ENCODE measurements at places on chromosomes 3 and 15.

GRCh38 chr15:45550436-45550835 is 27.9 kb upstream of the SLC30A4 start:
- no peak for DNase-seq

- no peak for DNase-seq
These were observed 229.8 kb upstream of the PLSCR5 start for GRCh38 chr3:146834917-146835316.

DNA sequence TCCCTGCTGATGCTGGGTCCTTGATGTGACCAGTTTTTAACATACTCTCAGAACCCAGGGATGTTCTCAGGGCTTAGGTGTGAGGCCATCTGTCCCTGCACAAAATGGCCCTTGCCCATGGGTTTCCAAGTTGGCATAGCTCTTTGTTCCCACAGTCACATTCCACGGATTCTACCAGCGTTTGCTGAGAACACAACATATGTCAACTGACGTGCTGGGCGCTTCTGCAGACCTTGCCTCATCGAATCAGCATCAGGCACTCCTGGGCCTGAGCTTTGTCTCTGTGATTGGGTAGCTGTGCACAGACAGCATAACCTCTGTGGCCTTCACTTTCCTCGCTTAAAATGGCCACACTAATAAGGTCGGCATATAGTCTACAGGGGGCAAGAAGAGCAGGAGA is 69.0 kb downstream of the MGLL start:
- DNase-seq, result no peak

DNA sequence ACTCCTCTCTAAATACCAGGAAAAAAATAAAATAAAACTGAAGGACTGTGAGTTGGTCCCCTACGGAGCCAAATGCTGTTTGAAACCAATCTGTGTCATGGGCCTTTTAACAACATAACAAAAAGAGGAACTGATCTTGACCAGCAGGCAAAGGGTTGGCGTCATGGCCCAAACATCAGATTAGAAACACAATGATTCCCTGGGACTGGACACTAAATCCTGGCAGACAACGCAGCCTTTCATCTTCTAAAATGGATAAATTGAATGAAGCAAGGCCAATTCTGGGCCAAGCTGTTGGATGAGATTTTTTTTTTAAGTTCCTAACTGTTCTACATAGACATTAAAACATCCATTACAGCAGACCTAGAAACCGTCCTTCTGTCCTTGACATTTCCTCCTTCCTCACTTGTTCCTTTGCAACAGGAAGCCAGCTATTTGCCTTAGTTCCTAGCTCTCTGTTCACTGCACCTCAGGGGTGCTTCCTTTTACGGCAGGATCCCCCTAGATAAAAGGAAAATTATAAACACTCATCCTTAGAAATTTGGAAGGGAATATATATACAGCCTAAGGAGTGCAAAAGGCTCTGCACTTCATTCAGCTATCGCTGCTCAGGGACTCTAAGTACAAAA is 21.6 kb upstream of the TAFA4 start:
- DNase-seq, result no peak

DNA sequence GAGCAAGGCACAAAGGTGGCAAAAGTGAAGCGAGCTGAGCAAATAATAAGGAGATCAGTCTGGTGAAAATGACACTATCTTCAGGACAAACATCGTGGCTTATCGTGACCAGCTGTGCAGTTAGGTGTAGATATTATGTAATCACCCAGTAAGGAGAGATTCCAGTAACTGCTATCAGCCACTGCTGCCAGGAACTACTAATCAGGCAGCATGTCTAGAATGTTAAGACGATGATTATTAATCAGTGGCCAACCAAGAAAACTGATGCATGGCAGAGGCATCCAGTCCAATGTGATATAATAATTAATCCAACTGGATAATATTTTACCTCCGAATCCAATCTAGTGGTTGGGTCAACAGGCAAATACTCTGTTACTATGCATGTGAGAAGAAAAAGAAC is 252.7 kb upstream of the ZPLD1 start:
- no peak for DNase-seq

DNA sequence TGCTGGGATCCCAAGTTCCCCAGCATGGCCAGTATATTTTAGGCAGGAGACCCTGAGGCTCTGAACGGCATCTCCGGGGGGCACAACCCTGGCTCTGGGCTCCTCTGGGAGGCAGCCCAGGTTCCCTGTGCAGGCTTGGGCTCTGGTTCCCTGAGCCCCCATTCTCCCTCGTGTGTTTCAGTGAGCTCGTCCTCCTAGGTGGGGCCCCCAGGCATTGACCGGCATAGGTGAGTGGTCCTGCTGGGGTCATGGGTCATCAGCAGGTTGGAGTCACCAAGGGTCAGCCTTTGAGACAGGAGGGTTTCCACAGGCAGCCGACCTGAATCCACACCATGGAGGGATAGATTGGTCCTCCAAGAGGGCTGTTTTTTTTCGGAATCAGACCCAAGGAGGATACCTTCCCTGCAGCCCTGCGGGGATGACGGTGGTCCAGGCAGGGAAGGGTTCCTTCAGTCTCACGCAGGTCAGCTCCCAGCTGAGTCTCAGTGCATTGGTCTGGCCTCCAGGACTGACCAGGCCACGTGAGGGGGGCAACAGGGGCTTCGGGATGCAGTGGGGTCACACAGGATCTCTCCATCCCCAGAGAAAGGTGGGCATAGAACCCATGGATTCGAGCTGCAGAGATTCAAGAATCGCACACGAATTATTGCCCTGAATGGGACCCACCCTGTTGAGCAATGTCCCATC is 226.0 kb downstream of the SNRPN start:
- DNase-seq, result no peak

DNA sequence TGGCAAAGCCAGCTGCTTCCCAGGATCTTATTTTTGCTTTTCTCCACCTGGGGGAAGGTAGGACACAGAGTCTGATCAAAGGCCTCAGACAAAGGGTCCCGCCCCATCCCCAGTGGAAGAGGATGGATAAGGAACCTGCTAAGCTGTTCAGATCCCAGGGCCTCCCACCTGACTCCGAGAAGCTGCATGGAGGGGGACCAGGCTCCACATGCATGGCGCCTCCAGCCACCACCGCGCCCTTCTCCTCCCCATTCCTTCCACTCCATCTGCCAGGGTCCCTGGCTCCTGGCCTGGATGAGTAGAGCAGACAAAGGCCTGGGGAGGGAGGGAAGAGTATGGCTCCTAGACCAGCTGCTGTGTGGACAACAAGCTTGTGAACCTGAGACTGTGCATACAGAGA is 20.0 kb upstream of the CRABP1 start:
- peak; percentile 8 for DNase-seq

GRCh38 chr3:69791919-69792399 is 52.7 kb downstream of the MITF start:
- no peak for DNase-seq

DNA sequence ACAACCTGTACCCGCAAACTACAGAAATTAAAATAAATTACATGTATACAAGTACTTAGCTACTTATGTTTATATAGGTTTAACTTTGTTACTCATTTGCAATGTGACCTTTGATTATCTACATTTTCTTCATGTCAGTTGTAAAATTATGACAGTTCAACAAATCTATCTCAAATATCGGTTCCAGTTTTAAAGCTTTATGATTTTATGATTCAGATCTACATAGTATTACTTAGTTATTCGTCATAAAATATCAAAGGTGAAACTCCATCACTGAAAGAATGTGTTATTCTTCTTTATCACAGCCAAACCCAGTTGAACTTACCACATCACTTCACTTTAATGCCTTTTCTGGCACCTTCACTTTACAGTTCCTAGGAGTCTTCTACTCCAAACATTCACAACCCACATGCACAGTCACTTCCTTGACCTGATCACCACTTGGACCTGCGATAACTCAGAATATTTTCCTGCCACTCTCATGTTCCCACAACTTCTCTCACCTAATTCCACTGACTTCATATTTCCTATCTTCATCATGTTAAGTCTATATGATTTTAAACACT is 47.2 kb downstream of the SLITRK3 start:
- DNase-seq, result no peak

DNA sequence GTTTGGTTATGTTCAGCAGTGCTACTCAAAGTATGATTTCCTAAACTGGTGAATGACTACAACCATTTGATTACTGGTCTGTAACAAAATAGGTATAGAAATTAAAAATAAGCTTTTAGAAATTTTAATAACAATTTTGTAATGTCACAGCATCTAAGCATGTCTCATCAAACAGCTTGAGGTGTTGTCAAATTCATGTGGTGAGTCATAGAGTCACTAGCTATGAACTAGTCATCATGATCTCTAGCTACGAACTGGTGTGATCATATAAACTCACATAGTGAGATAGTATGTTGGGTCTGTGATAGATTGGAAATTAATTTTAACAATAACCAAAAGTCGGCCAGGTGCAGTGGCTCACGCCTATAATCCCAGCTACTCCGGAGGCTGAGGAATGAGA is 213.9 kb upstream of the RBMS3 start:
- no peak for DNase-seq

- DNase-seq, result no peak
These were observed 27.1 kb downstream of the EIF2AK4 start for GRCh38 chr15:39961051-39961450.

- DNase-seq, result no peak
These were observed 80.5 kb upstream of the CCNL1 start for GRCh38 chr3:157240408-157240807.

DNA sequence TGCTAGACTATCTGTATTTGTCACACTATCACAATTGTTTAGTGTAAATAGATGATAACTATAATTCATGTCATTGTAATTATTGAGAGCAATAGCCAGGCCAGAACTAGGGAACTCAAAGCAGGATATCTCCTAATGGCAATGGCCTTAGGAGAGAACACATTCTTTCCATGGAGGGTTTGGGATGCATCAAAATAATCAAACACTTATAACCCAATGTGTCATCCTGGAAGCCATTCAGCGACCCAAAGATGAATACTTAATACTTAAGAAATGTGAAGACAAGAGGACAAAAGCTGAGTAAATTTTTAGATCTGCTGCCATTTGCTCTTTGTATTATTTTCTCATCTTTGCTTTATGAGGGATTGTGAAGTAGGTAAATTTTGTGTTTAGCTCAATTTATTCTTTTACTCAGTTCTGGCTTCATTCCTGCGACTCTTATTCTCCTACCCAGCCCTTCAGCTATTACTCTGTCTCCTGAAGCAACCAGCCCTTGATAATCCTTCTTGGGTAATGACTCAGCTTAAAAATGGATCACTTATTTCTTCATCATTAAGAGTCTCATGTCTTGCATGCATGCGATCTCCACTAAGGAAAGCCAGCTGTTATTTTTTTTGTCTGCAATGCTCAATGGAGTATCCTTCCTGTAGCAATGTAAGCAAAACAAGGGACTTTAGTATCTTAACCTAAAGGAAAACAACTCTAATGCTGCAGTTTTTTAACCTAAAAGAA is 2.0 kb downstream of the OR4F15 start:
- no peak for DNase-seq

DNA sequence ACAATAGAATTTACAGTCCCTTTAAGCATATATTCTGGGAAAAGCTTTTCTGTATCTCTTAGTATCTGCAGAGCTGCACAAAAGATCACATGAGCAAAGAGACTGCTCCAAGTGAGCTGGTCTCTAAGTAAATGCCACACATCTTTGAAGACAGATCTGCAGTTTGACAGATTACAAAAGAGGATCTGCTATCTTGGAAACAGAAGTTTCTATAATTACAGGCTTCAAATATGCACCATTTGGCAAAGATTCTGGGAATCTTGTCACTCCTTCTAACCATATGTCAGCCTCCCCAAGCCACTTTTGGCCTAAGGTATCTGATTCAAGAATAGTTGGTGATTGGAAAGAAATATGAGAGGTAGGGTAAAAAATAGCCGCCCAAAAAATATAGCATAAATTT is 9.6 kb upstream of the CFAP44 start:
- no peak for DNase-seq

GRCh38 chr3:117696851-117697407 is 987.4 kb downstream of the TUSC7 start:
- peak; percentile 79 for DNase-seq

- DNase-seq, result no peak
These were observed 2.9 kb downstream of the RBSN start for GRCh38 chr3:15096046-15096445.

GRCh38 chr15:67914537-67915460 is 75.0 kb upstream of the RNU6-1 start:
- peak; percentile 35 for DNase-seq

DNA sequence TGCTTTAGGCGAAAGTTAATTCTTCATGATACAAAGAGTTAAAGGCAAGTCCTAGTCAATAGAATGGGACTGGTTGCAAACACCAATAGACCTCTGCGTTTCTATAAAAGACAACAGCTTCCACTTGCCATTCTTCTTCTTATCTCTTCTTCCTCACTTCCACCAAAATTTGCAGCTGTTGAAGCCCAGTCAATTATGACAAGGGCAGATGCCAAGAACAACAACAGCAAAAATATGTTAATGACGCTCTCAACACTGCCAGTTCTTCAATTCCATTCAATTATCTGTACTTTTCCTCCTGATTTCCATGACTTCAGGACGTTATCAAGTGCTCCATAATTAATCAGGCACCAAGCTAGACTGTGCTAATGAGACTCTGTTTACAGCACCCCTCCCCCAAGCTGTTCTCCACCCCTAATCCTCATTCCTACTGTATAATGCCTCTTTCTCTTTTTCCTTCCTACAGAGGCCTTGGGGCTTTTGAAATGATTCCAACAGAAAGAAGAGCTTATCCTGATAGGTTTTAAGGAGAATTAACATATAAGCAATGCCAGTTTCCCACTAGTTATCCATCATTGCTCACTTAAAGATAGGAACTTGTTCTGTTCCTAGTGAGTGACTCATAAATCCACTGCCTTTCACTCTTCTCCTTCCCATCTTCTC is 1160.5 kb downstream of the IGSF11 start:
- DNase-seq, result no peak

GRCh38 chr15:39511916-39512260 is 69.0 kb upstream of the THBS1 start:
- peak; percentile 8 for DNase-seq

GRCh38 chr3:143895805-143896204 is 47.5 kb upstream of the SLC9A9 start:
- DNase-seq, result peak; percentile 3

- no peak for DNase-seq
These were observed 209.5 kb upstream of the LRRN1 start for GRCh38 chr3:3589715-3590130.

GRCh38 chr3:62167566-62168262 is 205.6 kb downstream of the FEZF2 start:
- DNase-seq, result no peak

DNA sequence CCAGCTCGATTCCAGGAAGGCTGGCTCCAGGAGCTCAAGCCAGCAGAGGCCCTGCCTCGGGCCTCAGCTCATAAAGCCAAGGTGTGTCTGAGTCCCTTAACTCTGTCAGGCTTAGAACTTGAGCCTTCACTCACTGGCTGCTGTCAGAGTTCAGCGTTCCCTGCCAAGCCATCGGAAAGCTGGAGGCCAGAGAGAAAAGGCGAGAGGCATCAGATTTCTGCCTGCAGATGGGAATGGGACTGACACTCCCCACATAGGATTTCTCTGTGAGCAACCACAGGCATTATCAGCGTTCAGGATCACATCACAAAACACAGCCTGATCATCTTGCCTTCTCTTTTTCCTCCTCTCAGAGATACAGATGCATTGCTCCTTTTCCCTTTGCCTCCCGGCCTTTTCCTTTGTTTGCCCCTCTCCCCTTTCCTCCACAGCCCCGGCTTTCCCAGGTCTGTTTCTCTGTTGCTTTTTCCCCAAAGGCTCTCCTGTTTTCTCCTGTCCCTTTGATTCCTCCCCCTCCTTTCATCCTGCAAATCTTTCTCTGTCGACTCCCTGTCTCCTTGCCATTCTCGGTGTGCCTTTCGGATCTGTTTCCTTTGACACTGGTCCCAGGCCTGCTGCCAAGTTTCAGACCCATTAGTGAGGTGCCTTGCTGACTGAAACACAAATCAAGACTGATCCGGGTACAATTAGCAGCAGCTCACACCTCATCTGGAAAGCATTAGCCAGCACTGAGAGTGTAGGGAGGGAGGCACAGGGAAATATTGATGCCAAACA is 44.5 kb upstream of the BOC start:
- DNase-seq, result peak; percentile 60

All from NCI-H345 (cell line).